Activated naive CD8-positive, alpha-beta T cell treated with anti-CD3 and anti-CD28 coated beads for 36 hours (primary cell): ENCODE measurements at places on chromosomes 11 and 22.

- no peak for DNase-seq
Measured at GRCh38 chr11:119804698-119805097, 75.7 kb upstream of the NECTIN1 start.

DNA sequence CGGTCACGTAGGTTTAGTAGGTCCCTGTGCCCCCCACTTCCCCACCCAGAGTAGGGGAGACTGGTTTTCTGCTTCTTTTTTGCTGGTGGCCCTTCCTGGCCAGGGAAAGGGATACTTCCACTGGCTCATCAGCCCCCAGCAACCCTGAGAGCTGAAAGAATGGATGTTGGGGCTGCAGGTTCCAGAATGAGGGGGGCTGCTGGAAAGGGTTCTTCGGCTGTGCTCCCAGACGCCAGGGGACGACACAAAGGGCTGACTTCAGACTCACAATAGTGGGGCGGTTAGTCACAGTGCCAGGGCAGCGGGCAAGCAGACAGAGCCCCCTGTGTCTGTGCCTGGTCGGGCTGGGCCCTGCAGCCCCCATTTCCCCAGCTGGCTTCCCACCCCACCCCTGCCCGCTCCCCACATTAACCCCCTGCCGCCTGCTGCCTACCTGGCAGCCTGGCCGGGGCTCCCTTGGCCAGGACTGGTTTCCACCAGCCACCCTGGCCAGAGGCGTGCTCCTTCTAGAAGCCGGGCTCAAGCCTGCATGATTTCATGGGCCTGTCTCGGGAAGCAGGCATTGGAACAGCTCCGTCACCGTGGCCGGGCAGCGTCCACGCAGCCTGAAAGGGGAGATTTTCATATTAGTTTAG is 79.1 kb upstream of the WNT7B start:
- no peak for DNase-seq

- no peak for DNase-seq
Measured at GRCh38 chr11:74626130-74626529, 33.7 kb downstream of the POLD3 start.

GRCh38 chr11:2665526-2666400 is 34.0 kb downstream of the KCNQ1OT1 start:
- no peak for DNase-seq

- DNase-seq = no peak
Measured at GRCh38 chr11:46234311-46234710, 43.2 kb upstream of the CREB3L1 start.

DNA sequence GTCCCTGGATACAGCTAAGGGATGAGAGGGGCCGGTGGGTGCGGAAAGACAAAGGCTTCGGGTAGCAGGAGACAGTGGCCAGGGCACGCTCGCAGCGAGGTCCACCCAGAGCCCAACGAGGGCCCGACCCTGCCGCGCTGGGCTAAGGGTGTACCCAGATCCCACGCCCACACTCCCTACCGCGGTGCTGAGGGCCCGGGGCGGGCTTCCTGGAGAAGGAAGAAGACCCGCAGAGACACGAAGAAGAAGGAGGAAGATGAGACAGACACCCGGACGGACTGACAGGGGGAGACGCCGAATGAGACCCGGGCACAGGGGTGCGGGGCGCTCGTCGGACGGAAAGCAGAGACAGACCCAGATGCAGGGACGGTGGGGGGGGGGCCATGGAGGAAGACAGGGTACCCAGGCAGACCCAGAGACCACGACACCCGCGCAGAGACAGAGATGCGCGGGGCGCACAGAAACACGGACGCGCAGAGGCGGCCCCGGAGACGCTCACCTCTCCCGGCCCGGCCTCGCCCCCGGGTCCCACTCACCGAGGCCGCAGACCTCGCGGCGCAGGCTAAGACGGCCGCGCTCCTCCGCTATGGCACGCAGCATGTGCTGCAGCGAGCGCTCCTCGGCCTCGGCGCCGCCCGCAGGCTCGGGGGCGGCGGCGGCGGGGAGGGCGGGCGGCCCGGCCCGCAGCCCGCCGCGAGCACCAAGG is 437 bp downstream of the KIAA0930 start:
- peak; percentile 59 for DNase-seq

DNA sequence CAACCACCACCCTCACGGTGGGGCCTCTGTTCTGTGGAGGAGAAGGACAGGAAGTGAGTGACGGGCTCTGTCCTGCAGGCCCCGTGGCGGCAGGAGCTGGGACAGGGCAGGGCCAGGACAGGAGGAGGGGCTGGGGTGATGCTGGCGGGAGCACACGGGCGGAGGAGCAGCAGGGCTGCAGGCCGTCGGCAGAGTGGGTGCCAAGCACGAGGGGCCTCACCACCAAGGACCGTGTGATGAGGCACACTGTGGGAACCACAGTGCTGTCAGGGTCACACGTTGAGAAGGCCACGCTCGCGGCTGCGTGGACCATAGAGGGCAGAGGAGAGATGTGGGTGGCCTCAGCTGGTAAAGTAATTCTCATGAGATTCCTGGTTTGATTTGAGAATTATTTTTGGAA is 8.5 kb downstream of the SCO2 start:
- DNase-seq = no peak

GRCh38 chr11:86748296-86748695 is 52.0 kb upstream of the PRSS23 start:
- no peak for DNase-seq

DNA sequence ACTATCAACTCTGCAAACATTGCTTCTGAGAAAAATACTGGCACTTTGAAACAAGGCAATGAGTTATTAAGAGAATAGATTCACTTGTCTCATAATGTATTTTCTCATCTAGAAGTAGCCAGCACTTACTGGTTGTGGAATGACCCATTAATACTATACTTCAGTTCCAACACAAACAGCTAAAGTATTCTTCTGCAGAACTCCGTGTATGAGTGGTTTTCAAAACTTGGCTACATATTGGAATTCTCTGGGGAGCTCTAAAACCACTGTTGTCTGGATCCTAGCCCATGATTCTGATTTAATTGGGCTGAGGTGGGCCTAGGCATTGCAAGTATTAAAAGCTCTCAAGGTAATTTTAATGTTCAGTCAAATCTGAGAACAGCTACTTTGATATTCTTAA is 1416.4 kb upstream of the RAG2 start:
- DNase-seq = no peak

- DNase-seq = no peak
Measured at GRCh38 chr11:36374726-36375125, 78.6 kb downstream of the PRR5L start.

- DNase-seq = no peak
Measured at GRCh38 chr11:34773826-34774225, 142.4 kb downstream of the APIP start.

DNA sequence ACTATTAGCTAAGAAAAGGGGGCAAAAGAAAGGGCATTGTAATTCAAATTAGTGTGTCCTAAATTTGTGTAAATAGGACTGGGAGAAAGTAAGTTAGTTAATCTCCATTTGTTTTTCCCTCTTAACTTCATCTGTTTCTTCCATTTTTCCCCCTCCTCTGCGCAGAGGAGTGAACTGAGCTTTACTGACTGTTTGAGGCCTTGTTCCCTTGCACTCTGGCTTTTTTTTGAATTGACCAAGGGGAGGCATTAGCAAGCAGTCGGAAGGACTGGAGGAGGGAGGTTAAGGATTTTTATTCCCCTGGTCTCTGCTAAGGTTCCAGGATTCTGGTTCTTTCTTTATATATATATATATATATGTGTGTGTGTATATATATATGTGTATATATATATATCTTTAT is 15.2 kb upstream of the FANCF start:
- no peak for DNase-seq

DNA sequence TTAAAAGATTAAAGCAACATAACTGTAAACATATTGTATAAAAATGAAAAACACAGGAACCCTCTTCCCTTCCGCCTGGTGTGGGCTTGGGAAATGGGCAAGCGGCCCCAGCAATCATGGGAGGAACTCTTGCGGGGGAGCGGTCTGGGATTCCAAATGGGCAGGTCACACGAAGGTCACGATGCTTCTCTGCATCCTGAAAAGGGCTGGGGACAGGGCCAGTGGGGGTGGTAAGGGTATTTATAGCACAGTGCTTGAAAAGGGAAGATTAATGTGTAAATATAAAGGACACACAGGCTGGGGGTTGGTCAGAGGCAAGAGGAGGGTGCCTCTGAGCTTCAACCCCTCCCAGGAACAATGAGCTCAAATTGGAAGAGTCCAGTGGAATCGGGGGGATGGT is 46.9 kb upstream of the OR4B1 start:
- DNase-seq = no peak

- DNase-seq = no peak
Measured at GRCh38 chr11:116960930-116961329, 123.5 kb upstream of the APOA1 start.

GRCh38 chr11:8807544-8808225 is 103.3 kb upstream of the AKIP1 start:
- no peak for DNase-seq

GRCh38 chr11:11604370-11604990 is 17.3 kb downstream of the GALNT18 start:
- no peak for DNase-seq

DNA sequence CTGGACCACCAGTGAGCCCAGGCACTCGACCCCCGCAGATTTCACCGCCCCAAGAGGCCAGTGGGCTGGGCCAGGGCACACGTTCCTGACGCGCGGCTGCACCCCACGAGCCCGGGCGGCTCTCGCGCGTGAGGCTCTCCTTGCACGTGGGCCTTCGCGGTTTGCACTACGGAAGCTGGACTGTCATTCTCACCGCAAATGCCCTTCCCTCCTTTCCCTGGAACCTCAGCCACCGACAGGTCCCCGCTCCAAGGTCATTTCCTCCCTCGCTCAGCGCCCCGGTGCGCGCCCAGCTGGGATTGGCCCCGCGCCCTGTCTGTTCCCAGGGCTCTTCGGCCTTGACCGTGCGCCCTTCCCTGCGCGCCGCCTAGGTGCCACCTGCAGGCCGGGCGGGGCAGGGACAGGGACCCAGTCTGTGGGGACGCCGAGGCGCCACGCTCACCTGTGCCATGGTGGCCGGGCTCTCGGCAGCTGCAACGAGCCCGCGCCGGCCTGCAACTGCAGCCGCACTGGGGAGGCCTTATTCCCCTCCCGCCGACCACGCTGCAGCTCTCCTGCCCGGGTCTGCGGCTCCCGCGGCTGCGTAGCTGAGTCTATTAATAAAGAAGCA is 2.1 kb upstream of the CPT1A start:
- peak; percentile 83 for DNase-seq

DNA sequence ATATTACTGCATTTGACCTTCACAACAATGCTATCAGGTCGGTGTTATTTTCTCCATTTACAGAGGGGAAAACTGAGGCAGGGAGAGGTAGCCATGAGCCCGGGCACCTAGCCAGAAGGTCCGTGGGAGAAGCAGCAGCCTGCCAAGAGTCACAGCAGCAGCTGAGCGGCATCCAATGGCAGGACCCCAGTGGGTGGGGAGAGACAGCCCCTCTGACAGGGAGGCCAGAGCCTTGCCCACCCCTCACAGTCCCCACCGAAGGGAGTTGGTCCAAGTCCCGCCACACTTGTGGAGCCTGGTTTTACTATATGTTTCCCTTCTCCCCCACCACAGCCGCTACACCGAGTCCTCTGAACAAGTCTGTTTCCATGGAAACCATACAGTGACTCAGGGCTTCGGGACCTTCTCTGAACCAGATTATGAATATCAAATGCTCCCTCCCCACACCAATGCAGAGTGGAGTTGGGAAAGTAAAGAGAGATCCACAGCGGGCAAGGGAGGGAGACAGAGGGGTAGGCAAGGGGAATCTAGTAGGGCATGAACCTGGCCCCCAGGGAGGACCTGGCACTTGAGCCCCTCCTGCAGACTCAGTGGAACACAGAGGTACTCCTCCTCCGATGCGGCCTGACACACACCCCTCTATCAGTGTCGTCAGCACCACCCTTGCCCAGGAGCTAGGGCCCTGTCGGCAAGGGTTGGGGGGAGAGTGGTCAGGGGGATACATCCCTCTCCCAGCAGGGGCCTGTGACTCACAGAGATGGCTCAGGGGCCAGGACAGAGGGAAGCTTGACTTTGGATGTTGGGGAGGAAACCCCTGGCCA is 2.5 kb downstream of the CHST1 start:
- peak; percentile 44 for DNase-seq

DNA sequence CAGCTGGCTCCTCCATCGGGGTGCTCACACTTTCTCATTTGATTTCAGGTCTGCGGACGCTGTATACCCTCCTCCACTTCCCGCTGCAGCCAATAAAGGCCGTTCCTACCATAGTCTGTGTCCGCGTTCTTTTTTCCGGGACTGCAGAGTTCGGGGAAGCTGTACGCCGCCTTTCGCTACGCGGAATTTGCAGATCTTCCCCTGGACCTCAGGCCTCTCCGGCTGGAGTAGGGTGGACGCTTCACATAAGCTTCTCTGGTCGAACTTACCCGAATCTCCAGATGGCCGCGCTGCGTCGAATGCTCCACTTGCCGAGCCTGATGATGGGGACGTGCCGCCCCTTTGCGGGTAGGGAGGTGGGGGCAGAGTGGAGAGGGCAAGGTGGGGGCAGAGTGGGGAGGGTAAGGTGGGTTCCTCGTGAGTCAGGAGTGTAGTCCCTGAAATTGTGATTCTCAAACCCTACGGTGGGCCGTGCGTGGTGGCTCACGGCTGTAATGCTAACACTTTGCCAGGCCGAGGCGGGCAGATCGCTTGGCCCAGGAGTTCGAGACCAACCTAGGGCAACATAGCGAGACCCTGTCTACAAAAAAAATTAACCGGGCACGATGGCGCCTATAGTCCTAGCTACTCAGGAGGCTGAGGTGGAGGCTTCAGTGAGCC is 617 bp downstream of the CSKMT start:
- peak; percentile 67 for DNase-seq

GRCh38 chr22:36335621-36336020 is 52.1 kb downstream of the MYH9 start:
- no peak for DNase-seq

DNA sequence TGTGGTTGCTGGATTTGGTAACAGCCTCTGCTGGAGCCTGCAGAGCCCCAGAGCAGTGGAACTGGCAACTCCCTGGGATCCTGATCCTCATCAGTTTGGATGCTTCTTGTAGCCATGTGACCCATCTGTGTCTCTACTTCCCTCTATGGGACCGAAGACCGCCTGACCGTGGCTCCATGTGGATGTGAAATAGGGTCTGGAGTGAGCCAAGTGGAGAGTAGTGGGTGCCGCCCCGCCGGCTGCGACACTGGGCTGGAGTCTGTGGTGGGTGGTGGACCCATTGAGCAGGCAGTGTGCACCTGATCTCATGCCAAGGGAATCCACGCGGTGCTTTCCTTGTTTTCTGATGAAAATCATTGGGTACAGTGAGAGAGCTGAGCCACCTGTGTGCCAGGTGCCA is 543.2 kb upstream of the B3GAT1 start:
- no peak for DNase-seq

DNA sequence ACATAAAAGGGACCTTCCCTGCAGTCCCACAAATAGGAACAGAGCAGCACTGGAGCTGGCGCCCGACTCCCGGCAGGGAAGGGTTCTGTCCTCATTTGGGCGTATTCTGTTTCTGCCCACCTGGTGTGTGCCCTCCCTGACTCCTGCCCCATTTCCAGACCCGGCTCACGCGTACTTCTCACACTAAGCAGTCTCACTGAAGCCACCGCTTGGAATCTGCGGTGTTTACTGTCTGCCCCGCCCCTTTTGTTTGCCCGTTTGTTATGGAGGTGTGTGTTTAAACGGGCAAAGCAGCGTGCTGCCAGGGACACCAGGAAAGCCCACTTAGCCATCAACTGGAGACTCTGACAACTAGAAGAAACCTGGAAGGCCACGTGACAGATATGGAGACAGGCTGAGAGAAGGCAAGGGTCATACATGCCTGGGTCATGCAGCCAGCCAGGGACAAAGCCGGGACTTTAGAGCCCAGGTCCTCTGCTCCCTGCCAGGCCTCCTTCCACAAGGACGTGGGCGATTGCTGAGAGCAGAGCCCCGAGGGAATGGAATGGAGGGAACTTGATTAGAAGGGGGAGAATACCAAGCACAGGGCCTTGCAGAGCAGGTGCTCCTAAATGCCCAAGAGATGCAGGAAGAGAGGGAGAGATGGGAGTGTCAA is 8.7 kb upstream of the EFCAB6 start:
- no peak for DNase-seq

- no peak for DNase-seq
Measured at GRCh38 chr11:21710809-21711208, 482.1 kb upstream of the ANO5 start.
